Mammary epithelial cell (primary cell): ENCODE measurements at places on chromosomes 3 and 15. TPM values are rescaled to one million over a fixed set of nuclear protein-coding genes. Genes with fewer than 3 reads are reported as not detected.

GOLGA8J gene
- total RNA-seq: not detected in 2 replicates

IL16 gene
- 2.3 TPM for total RNA-seq

CISH gene
- total RNA-seq: 1.8 TPM

SLC9C1 gene
- total RNA-seq: 1.7 TPM

GBE1 gene
- total RNA-seq: 80.9 TPM
